ENCODE measurements at places on chromosomes 2 and 18.

DNA sequence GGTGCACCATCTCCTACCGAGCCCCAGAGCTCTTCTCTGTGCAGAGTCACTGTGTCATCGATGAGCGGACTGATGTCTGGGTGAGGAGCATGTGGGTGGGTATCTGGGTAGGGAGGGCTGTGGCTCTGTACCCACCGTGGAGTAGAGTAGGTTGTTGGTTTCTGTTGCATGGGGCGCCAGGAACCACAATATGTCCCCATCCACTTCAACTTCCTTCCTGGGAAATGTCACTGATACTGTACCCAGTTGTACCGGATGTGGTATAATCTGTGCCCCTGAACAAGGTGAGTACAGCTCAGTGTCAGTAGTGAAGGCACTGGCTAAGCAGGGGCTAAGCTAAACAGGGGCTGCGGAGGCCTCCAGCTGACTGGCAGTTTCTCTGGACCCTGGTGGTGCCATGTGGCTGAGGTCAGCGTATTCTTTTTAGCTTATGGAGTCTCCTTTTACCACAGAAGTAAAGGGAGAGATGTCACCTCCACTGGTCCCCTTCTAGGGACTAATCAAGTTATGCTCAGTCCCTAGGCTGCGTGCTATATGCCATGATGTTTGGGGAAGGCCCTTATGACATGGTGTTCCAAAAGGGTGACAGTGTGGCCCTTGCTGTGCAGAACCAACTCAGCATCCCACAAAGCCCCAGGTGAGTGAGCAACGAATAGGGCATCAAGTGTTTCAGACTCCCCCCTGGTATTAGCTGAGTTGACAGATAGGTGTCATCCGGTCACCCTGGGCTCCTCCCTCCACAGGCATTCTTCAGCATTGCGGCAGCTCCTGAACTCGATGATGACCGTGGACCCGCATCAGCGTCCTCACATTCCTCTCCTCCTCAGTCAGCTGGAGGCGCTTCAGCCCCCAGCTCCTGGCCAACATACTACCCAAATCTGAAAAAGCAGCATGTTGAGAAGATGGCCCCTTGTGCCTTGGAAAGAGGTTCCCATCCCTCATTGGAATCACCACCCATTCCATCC lies 2.7 kb downstream of the STK16 start:
- DNase-seq = peak; percentile 74

- DNase-seq = no peak
Measured at GRCh38 chr2:17798338-17798737, 17.9 kb upstream of the MSGN1 start.

DNA sequence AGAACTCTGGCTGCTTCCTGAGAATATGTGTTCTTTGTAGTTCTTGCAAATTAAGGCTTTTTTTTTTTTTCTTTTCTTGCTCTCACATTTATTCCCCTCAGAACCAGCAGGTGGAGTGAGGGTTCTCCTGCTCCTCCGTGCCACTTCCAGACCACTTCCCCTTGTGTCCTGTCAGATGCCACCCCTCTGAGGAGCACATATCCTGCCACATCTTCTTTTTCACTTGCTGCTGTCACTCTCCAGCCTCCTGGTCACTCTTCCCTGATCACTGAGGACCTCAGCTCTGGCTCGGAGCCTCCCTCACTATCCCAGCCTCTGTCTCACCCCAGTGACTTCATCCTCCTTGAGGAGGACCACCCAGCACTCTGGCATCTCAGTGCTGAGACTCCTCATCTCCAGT lies 100.5 kb downstream of the TACR1 start:
- DNase-seq = no peak

- DNase-seq = no peak
Measured at GRCh38 chr2:126849991-126850535, 48.6 kb upstream of the TEX51 start.

DNA sequence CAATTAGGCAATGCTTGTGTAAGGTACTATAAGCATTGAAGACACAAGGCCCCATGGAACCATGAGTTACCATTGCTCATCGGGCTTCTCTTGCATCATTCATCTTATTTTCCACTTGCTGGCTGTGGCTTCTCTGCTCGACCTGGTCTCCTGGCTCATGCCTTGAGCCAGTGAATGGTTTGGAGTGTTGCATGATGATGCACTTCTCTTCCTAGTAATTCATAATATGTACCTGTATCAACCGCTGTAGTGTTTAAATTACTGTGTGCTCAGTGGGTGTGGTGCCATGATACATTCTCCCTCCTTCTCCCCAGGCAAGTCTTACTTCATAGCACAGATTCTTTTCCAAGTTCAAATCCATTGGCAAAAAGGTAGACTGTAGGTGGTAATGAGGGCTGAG lies 66.8 kb downstream of the ABCA12 start:
- no peak for DNase-seq

DNA sequence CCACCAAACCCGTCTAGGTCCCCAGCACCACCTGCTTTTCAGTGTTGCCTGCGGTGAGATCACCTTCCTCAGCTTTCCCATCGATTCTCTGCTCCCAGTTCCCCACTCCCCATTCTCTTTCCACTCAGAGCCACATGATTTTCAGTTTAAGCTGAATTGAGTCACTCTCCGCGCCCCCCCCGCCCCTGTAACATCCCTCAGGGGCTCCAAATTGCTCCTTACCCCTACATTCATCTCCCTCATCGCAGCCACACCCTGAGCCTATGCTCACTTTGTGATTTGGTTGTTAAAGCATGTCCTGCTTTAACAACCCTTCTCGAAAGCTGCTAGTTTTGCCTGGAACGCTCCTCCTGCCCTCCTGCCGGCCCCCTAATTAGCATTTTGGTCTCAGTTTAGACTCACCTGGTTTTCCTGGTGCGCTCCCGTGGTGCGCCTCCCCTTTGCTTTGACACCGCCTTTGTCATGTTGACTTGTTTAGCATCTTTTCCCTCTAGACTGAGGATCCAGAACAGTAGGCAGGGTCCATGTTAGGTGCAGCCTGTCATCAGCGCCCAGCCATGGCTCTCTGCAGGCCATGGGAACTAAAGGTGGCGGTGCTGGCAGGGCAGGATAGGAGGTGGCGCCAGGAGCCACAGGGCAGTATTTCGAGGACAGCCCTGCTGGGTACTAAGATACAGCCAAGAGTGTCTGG lies 60.8 kb downstream of the ST3GAL5 start:
- DNase-seq = no peak

DNA sequence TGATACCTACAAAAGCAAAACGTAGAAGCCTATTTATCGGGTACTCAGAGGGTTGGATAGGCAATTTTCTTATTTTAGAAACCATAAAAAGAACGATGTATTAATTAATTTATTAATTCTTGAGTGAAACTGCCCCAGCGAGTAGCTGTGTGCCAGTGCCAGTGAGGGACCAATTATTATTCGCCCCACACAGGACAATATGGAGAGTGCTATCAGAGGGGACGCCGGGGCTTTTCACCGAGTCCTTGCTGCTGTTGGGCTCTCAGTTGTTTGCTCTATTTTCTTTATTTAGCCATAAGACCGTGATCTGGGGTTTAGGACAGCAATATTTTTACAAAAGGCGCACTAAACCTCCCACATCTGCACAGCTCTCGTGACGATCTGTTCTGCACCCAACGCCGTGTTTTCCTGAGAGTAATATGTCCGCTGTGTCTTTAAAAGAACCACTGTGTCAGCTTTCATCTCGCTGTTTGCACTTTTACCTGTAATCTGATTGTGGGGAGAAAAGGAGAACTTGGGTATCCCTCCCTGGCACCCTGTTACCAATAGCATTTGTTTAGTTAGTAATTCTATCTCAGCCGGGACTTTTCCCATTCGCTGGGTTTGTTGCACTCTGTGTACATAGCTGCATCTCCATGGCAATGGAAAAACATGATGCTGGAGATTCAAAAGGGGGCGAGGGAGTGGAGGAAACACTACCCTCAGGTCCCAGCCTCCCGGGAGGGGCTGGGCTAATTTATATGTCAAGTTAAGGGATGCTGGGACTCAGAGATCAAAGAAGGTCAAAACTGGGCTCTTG lies 30.1 kb upstream of the ZNF516 start:
- DNase-seq = peak; percentile 21

- no peak for DNase-seq
Measured at GRCh38 chr2:178943745-178944144, 106.2 kb downstream of the CCDC141 start.

DNA sequence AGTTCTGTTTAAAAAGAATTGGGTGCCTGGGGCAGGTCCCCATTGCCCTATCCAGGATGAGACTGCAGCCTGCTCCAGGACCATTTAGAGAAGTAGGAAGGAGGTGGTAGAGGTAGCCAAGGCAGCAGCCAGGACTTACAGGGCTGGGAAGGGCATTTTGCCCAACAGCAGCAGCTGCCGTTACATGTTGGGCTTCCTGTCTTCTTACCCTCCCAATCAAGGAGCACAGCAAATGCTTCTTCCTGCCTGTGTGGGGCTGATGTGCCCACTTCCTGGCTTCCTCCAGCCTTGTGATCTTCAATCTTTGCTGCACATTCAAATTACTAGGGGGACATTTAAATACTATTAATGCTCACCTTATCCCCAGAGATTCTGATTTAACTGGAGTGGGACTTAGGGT lies 112.0 kb downstream of the QPCT start:
- peak; percentile 65 for DNase-seq

DNA sequence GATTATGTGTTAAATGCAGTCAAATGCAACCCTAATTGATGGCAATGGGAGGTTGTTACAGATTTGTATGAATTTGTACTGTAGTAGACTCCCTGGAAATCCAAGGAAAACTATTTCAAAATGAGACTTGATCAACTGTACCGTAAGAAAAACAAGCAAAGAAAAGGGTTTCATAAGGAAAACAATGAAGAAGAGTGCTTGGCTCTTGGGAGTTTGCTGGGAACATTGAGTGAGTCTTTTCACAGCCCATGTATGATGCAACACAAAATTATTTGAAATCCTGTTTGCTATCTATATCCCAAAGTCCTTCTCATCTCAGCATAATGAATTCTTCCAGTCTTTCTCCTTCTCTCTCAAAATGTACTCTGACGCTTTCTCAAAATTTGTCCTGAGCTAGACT lies 67.0 kb upstream of the OSR1 start:
- no peak for DNase-seq

DNA sequence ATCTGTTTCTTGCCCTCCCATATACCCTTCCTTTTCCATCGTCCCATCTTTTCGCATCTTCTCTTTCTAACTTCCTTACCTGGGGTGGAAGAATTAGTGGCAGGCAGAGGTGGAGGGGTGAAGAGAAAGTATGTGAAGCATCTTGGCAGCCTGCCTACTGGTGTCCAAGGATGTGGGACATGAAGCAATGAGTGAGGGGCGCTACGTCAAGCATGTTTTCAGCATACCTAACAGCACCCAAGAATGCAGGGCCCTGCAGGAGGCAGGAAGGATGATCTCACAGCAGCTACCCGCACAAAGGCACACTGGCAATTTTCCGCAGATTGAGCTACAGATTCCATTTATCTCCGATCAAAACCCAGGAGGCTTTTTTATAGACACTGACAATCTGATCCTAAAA lies 42.2 kb downstream of the METTL4 start:
- no peak for DNase-seq

- no peak for DNase-seq
Measured at GRCh38 chr18:48351216-48352050, 57.8 kb downstream of the ZBTB7C start.

DNA sequence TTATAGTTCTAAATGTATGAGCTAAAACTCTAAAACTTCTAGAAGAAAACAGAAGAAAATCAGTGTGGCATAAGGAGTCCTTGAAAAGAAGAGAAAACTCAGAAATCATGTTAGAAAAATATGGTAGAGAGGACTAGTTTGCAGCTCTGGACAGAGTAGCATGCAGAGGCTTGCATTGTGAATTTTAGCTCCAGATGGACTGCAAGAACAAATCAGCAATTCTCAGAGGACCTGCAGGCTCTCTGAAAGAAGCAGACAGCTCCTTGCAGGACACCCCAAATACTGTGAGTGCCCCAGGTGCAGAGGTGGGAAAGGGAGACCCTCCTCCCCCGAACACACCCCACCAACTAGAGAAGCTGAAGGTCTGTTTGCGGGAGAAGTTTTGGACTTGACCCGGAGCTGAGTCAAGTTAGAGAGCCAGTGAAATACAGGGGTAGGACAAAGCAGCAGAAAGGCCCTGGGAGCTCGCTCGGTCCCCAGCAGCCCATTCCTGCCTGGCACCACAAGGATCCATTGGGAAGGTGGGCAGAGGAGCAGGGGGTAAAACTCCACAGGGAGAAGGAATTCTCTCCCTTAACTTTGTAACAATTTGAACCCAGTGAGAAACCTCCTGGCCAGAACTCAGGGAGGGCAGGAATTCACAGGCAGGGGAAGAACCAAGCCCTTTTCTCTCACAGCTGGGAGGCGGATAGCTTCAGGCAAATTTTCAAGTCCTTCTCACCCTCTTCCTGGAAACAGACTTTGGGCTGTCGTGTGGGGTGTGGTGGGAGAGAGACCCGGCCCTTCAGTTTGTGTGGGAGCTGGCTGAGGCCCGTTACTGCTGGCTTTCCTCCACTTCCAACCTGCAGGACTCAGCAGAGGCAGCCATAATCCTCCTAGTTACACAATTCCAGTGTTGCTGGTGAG lies 216.2 kb upstream of the SLC35G4 start:
- no peak for DNase-seq

DNA sequence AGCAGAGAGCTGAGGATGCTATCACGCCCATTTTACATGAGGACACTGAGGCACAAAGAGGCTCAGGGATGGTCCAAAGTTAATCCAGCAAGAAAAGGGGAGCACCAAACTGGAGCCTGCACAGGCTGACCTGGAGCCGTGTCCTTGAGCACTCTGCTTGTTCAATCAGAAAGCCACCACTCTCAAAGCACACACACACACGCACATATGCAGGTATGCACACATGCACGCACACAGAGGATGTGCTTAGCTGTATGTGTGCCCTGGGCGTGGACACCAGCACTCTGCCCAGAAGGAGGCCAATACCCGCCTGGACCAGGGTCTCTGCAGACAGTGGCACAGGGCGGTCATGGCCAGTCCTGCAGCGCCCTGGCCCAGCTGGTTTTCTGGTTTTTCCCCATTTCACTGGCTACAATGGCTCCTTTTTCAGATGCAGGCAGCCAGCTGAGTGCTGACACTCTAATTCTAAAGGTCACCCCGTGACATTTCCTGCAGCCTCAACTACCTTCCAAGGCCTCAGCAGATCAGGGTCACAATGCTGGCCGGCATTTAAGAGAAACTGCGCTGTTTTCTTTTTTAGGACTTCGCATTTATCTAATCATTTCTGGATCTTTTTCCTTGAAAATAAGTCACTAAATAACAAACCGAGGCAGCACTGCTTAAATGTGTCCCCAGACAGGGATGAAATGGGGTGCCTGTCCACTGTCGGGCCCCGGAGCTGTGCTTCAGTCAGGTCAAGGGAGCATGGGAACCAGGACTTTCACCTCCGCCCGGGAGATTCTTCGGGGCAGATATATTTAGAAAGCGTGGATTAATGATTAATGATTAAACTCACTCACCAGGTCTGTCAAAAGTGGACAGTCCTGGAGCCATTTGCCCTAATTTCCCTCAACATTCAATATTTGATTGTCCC lies 104.5 kb downstream of the HDAC4 start:
- no peak for DNase-seq

- DNase-seq = no peak
Measured at GRCh38 chr2:85199698-85200097, 66.5 kb downstream of the TCF7L1 start.

DNA sequence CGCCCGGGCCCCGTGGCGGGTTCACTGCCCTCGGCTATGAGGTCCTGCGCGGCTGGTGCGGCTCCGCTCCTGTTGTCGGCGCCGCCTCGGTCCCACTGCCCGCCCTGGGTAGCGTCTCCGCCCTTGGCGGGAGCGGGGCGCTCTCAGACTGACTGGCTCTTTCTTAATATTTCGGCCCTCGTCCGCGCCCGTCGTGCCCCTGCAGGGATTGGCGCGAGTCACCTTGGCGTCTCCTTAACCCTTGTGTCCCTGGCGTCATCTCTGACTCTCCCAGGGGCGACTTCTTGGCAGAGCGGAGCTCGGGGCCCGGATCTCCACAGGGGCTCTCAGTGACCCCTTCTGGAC lies 1.3 kb downstream of the PTMA start:
- no peak for DNase-seq
